ENCODE measurements at places on chromosomes 7 and 10. TPM values are rescaled to one million over a fixed set of nuclear protein-coding genes. Genes with fewer than 3 reads are reported as not detected.

- DNase-seq: no peak
Measured at GRCh38 chr10:72625276-72625607, 637 bp downstream of the MICU1 start.

Gene ARHGEF35
- total RNA-seq: 0.84 TPM

DNA sequence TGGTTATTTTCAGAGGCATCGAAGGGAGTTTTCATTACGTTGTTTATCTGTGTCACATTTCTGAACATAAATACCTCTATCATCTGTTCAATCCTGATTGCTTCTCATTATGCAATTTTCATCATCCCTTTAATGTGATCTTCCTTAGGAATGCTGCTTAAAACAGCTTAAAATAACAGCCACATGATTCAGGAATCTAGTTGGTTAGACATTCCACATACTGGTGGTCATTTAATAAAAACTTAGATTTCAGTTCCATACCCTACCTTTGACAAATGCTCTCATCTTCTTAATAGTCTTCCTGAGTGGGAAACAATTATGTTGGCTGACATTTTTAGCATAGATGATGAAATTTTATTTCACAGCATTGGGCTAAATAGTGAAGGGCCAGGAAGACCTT is 191.3 kb upstream of the CDCA7L start:
- DNase-seq: no peak

DNA sequence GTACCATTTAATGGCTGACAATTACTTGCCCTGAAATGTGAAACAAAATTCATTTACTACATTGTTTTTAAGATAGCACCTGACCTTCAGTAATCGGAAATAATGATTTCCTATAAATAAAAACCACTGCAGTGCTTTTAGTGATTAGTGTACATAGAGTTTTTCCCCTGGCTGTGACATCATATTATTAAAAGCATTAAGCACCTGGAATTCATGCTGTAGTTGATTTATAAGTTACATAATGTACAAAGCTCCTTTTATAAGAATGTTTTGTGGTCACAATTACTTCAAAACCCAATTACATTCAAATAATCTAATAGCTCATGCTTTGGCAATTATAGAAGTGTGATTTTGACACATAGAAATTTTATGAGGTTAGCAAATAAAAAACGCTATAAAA is 44.3 kb upstream of the EIF4H start:
- DNase-seq: no peak

DNA sequence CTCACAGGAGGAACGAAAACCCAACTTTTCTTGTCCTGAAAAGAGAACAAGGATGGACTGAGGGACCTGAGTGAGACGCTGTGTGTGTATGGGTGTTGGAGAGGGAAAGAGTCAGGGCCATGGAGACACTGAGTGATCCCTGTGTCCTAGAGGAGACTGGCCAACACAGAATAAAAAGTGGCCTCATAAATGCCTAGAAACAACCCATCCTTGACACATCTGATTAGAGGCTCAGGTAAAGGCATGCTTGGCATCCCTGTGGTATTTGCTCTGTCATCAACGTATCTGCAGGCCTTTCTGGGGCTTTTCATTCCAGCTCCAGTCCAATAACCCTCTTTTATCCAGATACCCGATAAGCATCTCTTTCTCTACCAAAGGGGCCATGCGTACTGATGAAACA is 86.3 kb downstream of the FGFR2 start:
- DNase-seq: no peak

DNA sequence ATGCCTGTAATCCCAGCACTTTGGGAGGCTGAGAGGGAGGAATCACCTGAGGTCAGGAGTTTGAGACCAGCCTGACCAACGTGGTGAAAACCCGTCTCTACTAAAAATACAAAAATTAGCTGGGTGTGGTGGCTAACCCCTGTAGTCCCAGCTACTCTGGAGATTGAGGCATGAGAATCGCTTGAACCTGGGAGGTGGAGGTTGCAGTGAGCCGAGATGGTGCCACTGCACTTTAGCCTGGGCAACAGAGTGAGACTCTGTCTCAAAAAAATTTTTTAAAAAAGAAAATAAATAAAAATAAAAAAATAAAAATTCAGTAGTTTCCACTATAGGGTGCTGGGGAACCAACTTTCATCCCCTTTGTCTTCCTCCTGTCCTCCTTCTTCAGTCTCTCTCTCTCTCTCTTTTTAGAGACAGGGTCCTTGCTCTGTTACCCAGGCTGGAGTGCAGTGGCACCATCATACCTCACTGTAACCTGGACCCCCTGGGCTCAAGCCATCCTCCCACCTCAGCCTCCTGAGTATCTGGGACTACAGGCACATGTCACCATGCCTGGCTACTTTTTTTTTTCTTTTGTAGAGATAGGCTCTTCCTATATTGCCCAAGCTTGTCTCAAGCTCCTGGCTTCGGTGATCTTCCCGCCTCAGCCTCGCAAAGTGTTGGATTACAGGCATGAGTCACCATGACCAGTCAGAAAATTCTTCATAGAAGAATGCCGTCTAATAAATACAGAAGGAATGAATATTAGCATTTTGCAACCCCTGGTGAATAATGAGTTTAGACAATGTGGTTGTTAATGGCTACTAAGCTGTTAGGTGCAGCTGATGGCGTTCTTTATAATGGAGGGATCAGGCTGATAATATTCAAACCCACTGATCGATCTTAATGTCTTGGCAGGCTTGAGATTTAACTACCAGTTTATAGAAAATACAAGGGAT is 20.6 kb downstream of the RBM20 start:
- no peak for DNase-seq

DNA sequence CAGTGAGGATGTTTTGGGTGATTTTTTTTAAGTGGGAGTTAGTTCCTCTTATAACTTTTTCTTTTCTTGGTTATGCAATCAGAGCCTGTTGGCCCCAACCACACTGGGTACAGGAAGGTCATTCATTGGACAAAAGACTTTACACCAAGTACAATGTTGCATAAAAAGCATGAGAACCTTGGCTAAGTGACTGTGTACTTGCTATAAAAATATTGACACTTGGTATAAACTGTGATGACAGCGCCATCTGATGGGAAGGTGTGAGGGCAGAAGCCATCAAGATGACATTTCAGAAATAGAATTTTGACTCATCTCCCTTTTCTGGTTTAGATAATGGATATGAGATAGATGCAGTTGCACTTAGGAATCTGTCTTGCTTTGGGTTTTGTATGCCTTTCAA is 126.4 kb upstream of the CCDC6 start:
- DNase-seq: no peak

Gene ZC3HAV1L
- 0.16 TPM for total RNA-seq

Gene GAD2
- total RNA-seq: not detected

GRCh38 chr7:82230811-82231581 is 212.6 kb downstream of the CACNA2D1 start:
- no peak for DNase-seq

Gene SPDYE2B
- not detected for total RNA-seq

Gene MSS51
- 0.49 TPM for total RNA-seq

DNA sequence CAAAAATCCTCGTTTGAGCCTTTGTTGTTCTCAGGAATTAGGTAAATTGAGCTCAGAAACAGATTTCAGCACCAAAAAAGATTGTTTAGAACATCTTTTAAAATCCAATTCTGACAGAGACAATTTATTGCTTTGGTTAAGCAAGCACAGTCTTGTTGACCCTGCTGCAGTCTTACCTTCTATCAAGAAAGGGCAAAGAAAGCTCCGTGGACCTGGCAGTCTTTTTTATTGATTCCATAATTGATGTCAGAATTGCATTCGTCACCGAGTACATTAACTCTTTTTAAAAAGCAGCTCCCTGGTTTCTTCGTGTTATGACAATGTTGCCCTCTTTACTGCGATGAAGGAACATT is 334.8 kb downstream of the FGFR2 start:
- DNase-seq: no peak

GRCh38 chr7:26151953-26152781 is at the start of gene NFE2L3:
Gene NFE2L3 (plus strand): TSS chr7:26152198. CDS start chr7:26152499, 301 bp downstream.
- peak; percentile 73 for DNase-seq

Gene SUN3
- total RNA-seq: not detected

GRCh38 chr10:84427903-84428650 is 99.7 kb downstream of the CCSER2 start:
- no peak for DNase-seq

GRCh38 chr7:120021085-120021484 is 251.9 kb upstream of the KCND2 start:
- DNase-seq: no peak

DNA sequence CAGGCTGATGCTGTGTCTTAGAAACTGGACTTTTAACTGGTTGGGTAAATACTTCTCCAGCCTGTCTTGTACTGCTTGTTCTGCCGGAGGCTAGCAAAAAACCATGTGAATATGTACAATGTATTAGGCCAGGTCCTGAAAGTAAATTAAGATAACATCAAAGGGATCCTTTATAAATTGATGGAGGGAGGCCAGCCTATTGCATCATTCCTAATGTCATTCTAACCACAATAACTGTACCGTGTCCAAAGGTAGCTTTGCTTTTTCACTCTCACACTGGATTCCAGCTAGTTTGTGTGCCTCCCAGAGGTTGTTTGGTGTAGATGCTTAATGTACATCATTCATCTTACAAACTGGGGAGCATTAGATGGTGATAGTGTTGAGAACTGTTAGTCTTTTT is 91.2 kb upstream of the SEM1 start:
- no peak for DNase-seq

Data from CD8-positive, alpha-beta T cell (primary cell).